ENCODE measurements at places on chromosomes 2 and 18. TPM values are rescaled to one million over a fixed set of nuclear protein-coding genes. Genes with fewer than 3 reads are reported as not detected.

DNA sequence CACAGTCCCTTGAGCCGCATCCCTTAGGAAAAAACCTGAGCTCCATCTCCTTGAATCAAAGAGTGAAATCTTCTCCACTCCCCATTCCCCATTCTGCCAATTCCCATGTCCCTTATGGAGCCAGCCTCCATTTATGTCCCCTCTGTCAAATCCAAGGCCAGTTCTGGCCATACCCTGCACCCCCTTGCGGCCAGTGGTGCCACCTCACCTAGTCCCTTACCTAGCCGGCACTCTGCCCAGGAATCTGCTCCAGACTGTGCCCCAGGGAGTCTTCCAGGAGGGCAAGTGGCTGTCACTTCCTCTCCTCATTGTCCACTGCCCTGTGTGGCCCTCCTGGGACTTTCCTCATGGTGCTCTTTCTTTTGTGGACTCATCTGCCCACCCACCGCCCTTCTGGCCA lies 195.4 kb upstream of the RMP24 start:
- H3K4me1 ChIP-seq, result no peaks in the 10 kb centered on the region
- no peak for DNase-seq
- no peak overlapping the region for H3K27ac ChIP-seq

DNA sequence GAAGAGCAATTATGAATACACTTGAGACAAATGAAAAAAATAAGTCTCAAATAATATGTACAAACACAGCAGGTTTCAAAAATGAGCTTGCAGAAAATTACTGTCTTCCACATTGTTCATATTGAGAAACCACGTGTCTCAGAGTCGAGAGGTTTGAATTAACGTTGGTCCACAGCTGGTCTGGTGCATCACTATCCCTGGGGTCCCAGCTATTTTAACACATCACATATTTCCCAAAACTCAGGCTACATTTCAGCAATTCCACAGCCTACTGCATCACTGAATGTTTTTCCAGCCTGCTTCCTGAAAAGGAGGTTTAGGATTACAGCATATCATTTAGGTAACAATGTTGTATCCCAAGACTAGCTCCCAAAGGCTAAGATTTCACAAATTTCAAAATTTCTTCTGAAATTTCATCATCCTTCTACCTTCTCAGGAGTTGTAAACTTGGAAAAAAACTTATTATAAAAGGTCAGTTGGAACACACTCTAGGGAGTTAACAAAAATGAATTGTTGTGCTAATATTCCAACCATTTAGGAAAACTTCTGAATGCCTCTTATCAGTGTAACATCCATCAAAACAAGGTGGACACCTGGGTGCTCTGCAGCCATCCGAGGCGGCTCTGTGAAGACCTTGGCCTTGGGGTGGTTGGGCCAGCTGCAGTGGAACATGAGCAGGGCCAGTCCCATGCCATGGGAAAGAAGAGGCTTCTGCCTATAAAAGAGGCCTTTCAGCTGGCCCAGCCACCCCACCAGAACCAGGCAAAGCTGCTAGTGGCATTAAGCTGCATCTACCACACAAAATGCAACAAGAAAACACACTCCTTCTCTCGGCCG lies 198.1 kb upstream of the RBBP8 start:
- no peak for DNase-seq
- no peaks in the 10 kb centered on the region for H3K36me3 ChIP-seq
- peaks cover 3% of the 10 kb centered on the region for H3K27me3 ChIP-seq
- H3K4me3 ChIP-seq, result no peak overlapping the region
- no peak overlapping the region for H3K27ac ChIP-seq

- peak overlapping the region; percentile 20 for H3K4me3 ChIP-seq
- H3K4me1 ChIP-seq, result peaks cover 2% of the 10 kb centered on the region
- no peak overlapping the region for H3K27ac ChIP-seq
- no peaks in the 10 kb centered on the region for H3K27me3 ChIP-seq
- no peak for DNase-seq
These were observed 87.6 kb downstream of the SLC8A1 start for GRCh38 chr2:40364151-40364874.

DNA sequence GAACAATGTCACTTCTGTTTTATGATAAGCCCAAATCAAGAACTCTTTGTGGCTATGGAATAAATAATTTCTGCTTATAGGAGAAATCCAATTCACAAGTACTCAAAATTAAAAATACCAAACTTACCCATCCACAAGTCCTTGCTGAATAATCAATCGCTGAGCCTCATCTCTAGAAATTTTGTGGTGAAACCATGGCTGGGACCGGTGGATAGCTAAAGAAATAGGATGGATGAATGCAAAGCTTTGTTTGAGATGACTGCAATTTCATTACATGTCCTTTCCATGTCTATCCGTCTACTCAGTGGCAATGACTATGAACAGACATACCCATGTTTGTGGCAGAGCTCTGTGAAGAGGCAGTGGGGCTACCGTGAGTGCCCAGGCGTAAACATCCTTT lies 124.4 kb downstream of the GRB14 start:
- no peak overlapping the region for H3K4me3 ChIP-seq
- no peak overlapping the region for H3K27ac ChIP-seq
- H3K4me1 ChIP-seq, result no peaks in the 10 kb centered on the region
- peaks cover 3% of the 10 kb centered on the region for H3K27me3 ChIP-seq
- DNase-seq, result no peak
- no peaks in the 10 kb centered on the region for H3K36me3 ChIP-seq

DNA sequence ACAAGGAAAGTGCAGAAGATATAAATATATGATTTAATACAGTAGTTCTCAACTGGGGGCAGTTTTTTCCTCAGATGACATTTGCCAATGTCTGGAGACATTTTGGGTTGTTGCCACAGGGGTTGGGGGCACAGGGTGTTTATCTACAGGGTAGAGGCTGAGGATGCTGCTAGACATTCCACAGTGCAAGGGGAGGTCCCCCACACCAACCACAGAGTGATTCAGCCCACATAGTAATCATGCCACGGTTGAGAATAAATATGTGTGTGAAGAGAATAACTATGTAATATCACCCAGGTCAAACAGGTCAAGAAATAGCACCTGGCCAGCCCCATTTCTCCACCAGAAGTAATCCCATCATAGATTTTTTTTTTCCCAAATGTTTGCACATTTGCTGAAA lies 17.9 kb downstream of the DYSF start:
- H3K27me3 ChIP-seq, result peaks cover 38% of the 10 kb centered on the region
- H3K27ac ChIP-seq, result no peak overlapping the region
- no peak for DNase-seq
- no peak overlapping the region for H3K4me3 ChIP-seq

- H3K27ac ChIP-seq, result no peak overlapping the region
- no peak for DNase-seq
These were observed 265.2 kb upstream of the SPHKAP start for GRCh38 chr2:228446734-228447133.

DNA sequence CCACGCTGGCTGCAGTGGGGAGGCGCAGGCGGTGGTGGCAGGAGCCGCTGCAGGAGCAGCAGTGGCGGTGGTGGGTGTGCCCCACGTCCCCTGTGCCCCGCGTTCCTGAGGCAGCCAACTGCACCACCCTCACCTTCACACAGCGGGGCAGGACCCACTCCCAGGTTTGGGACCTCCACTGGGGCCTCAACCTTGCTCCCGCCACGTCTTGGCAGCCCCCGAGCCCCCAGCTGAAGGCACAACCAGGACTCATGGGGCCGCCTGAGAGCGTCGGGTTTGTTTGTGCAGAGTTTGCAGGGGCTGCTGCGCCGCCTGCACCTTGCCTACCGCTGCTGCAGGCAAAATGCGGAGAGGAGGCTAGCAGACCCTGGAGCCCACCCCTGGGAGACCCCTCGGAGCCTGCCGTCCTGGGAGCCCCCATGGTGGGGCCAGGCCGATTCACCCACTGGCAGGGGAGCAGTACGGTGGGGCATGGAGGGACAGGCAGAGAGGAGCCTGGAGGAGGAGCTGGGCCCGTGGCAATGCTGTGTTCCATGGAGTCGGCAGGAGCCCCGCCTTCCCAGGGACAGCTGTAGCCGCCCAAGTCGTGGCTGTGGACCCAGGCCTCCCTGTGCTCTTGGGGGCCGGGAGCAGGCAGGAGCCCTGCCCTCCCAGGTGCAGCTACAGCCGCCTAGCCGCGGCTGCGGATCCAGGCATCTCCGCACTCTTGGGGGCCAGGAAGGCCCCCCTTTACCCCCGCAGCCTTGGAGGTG lies 14.7 kb upstream of the EML6 start:
- peak overlapping the region; percentile 73 for H3K4me3 ChIP-seq
- no peaks in the 10 kb centered on the region for H3K36me3 ChIP-seq
- H3K27me3 ChIP-seq, result peaks cover 10% of the 10 kb centered on the region
- peak; percentile 37 for DNase-seq

- H3K27ac ChIP-seq, result no peak overlapping the region
- no peak overlapping the region for H3K4me3 ChIP-seq
- no peak for DNase-seq
- no peaks in the 10 kb centered on the region for H3K36me3 ChIP-seq
- H3K27me3 ChIP-seq, result no peaks in the 10 kb centered on the region
These were observed 1802.2 kb upstream of the PIK3C3 start for GRCh38 chr18:40152859-40153258.

DNA sequence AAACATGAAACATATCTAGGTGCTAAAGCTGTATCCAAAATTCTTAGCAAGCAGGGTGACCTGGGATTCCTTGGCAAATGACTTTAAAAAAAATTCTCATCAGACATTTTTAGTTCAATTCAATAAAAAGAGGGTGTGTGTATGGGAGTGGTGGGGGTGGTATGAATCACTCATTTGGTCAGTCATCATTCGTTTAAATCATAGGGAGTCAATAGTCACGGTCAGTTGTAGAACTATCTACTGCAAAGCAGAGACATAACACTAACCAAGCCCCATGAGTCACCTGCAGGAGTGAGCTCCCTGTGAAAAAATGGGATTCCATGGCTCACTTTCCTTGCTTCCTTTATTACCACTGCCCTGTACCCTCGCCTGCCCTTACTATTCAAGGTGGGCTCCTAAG lies 380.6 kb upstream of the TCF4 start:
- H3K27me3 ChIP-seq, result no peaks in the 10 kb centered on the region
- no peaks in the 10 kb centered on the region for H3K4me1 ChIP-seq
- H3K36me3 ChIP-seq, result no peaks in the 10 kb centered on the region
- H3K4me3 ChIP-seq, result no peak overlapping the region
- no peak for DNase-seq

DNA sequence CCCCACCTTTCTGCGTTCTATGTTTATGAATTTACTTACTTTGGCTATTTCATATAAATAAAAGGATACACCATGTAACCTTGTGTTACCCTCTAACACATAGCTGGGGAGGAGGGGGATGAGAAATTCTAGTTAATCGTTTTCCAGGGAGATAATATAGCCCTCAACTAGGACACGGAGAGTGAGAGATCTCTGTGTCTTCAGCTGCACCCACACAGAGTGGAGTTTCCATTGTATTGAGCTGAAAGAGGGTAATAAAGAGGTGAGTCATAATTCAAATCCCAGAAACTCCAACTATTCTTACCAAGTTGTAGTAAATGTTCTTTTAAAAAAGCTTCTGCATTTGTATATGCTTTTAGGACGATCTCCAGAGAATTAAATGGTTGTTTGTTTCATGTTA lies 110.1 kb upstream of the SULT1C3 start:
- no peaks in the 10 kb centered on the region for H3K4me1 ChIP-seq
- no peak overlapping the region for H3K27ac ChIP-seq
- DNase-seq, result no peak
- H3K4me3 ChIP-seq, result no peak overlapping the region
- no peaks in the 10 kb centered on the region for H3K36me3 ChIP-seq

GRCh38 chr18:35936951-35937350 lies 35.5 kb upstream of the RMP24 start:
- no peaks in the 10 kb centered on the region for H3K4me1 ChIP-seq
- DNase-seq, result no peak
- H3K27ac ChIP-seq, result no peak overlapping the region
- H3K27me3 ChIP-seq, result no peaks in the 10 kb centered on the region
- no peaks in the 10 kb centered on the region for H3K36me3 ChIP-seq

DNA sequence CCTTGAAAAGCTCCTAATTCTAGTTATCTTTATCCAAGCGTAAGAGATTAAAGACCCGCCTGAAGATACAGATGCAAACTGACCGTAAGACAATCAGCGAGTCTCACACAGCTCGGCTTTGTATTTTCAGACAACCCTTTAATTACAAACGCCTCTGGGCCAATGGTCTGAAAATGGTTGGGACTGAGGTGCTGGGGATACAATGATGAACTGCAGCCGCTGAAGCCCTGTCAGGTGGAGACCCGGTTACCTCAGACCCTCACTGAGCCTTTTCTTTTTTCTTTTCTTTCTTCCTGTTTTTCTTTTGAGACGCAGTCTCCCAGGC lies 715 bp upstream of the CFAP36 start:
- peak; percentile 21 for DNase-seq
- peaks cover 22% of the 10 kb centered on the region for H3K4me1 ChIP-seq
- no peaks in the 10 kb centered on the region for H3K27me3 ChIP-seq
- peak overlapping the region; percentile 99 for H3K27ac ChIP-seq
- H3K36me3 ChIP-seq, result no peaks in the 10 kb centered on the region

GRCh38 chr2:152114366-152114765 lies 15.5 kb upstream of the CACNB4 start:
- no peaks in the 10 kb centered on the region for H3K36me3 ChIP-seq
- H3K4me3 ChIP-seq, result no peak overlapping the region

DNA sequence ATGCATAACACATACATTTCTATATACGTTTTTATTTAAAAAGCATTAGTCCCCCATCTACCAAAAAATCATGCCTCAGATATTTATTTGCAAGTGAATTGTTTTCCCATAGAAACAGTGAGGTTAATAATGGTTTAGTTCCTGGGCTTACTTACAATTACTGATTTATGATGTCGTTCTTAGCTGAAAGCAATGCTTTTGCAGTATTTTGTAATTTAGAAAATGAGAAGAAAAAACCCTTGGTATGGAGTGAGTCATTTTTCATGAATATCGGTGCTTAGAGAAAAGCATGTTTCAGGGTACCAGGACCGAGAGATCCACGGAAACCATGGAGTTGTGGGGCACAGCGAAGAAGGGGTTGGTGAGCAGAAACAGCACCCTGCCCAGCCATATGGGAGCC lies 12.0 kb upstream of the CDK15 start:
- H3K4me1 ChIP-seq, result peaks cover 1% of the 10 kb centered on the region
- peaks cover 14% of the 10 kb centered on the region for H3K27me3 ChIP-seq
- H3K4me3 ChIP-seq, result no peak overlapping the region

- H3K4me3 ChIP-seq, result no peak overlapping the region
- H3K27ac ChIP-seq, result no peak overlapping the region
- H3K27me3 ChIP-seq, result peaks cover 13% of the 10 kb centered on the region
- H3K36me3 ChIP-seq, result no peaks in the 10 kb centered on the region
- DNase-seq, result no peak
These were observed 127.0 kb downstream of the ST6GAL2 start for GRCh38 chr2:106758901-106759497.

The CDH2 gene
- not detected for total RNA-seq

The TMEM150A gene
- 15.9 TPM for total RNA-seq

The SERPINB11 gene
- total RNA-seq, result not detected

The LRRC30 gene
- total RNA-seq, result not detected

The LAPTM4A gene
- total RNA-seq, result 45.7 TPM

The FAM228B gene
- 25.1 TPM for total RNA-seq
